ENCODE measurements at places on chromosomes 13 and 19.

GRCh38 chr13:98664510-98664909, 87.6 kb upstream of the STK24 start:
- no peak for DNase-seq

DNA sequence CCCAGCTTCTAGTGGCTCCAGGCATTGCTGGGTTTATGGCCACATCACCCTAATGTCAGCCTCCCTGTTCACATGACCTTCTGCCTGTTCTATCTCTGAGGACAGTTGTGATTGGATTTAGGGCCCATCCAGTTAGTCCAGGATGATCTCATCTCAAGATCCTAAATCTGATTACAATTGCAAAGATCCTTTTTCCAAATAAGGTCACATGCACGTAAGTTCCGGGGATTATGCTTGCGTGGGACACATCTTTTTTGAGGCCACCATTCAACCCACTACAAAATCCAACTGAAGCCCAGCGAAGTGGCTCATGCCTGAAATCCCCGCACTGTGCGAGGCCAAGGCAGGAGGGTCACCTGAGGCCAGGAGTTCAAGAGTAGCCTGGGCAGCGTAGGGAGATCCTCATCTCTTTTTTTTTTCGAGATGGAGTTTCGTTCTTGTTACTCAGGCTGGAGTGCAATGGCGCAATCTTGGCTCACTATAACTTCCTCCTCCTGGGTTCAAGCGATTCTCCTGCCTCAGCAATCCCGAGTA, 12.3 kb downstream of the PLD3 start:
- DNase-seq, result no peak

- DNase-seq, result no peak
Measured at GRCh38 chr13:84844473-84844872, 954.7 kb downstream of the SLITRK6 start.

GRCh38 chr13:110306960-110307766, at the start of the genes COL4A1 and COL4A2:
TSS of gene COL4A1 (minus strand) at chr13:110307157. CDS start at chr13:110307027, 130 bp downstream.
TSS of gene COL4A2 (plus strand) at chr13:110307284. CDS start at chr13:110307904, 620 bp downstream.
- DNase-seq, result no peak

DNA sequence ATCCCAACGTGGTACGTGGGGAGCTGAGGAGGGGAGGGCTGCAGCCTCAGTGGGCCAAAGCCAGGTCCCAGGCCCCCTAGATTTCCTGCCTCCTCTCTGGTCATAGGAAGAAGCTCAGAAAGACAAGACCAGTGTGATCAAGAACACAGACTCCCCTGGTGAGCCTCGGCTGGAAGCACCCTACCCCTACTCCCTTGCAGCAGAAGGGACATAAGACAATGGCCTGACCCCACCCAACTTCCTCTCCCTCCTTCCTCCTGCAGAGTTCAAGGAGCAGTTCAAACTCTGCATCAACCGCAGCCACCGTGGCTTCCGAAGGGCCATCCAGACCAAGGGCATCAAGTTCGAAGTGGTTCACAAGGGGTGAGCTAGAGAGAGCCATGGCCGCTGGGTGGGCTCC, 11.5 kb downstream of the PODNL1 start:
- no peak for DNase-seq

DNA sequence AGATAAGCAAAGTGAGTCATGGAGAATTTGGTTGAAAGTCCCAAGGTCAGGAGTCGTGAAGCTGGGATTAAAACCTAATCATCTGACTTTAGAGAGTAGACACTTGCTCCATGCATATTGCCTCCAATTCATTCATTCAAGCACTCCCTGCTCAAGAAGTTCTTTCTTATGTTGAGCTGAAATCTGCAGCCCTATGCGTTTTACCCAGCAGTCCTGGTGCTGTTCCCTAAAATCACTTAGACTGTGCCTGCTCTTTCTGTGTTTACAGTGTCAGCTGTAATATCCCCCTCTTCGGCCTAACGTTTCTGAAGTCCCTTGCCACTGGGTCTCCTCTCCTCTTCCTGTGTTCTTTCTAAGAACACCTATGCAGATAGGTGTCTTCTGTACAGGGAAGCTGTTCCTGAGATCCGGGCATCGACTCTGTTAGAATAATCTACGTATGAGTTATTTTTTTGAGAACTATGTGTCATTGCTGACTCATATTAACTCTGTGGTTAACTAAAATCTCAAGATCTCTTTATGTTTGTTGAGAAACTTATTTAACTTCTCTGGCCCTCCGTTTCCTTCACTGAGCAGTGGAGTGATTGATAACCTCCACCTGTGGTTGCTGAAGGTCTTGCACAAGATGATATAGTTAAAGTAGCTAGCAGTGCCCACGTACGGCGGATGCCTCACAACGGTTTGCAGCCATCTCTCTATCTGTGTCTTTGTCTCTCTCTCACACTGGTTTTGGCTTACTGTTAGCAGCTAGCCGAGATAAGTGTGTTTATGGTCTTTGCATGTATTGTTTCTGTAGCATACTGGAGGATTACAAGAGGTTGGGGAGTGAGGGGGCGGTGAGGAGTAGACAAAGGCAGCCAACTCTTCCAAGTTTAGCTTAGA, 4.7 kb downstream of the ALOX5AP start:
- no peak for DNase-seq

All from GM19239 (cell line).